Fibroblast of the conjunctiva (primary cell): ENCODE measurements at places on chromosomes 1 and 21.
A peak's percentile ranks its signal among the peaks of the same experiment; 100 is the strongest.

DNA sequence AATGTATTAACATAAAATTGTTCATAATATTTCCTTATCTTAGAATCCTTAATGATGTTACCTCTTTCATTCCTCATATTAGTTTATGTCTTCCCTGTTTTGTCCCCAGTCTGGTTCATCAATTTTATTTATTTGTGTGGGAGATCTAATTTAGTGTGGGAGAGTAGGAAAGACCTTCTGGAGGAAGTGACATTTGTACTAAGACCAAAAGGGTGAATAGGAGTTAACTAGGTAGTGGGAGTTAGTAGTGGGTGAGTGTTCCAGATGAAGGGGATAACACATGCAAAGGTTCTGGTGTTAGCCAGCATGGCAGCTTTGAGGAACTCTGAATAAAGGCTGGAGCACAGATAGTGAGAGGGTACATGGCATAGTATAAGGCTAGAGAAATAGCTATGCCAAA is 21.4 kb downstream of the RASAL2 start:
- DNase-seq, result no peak

- peak; percentile 99 for DNase-seq
Measured at GRCh38 chr1:96865731-96866685, 144.4 kb downstream of the PTBP2 start.

DNA sequence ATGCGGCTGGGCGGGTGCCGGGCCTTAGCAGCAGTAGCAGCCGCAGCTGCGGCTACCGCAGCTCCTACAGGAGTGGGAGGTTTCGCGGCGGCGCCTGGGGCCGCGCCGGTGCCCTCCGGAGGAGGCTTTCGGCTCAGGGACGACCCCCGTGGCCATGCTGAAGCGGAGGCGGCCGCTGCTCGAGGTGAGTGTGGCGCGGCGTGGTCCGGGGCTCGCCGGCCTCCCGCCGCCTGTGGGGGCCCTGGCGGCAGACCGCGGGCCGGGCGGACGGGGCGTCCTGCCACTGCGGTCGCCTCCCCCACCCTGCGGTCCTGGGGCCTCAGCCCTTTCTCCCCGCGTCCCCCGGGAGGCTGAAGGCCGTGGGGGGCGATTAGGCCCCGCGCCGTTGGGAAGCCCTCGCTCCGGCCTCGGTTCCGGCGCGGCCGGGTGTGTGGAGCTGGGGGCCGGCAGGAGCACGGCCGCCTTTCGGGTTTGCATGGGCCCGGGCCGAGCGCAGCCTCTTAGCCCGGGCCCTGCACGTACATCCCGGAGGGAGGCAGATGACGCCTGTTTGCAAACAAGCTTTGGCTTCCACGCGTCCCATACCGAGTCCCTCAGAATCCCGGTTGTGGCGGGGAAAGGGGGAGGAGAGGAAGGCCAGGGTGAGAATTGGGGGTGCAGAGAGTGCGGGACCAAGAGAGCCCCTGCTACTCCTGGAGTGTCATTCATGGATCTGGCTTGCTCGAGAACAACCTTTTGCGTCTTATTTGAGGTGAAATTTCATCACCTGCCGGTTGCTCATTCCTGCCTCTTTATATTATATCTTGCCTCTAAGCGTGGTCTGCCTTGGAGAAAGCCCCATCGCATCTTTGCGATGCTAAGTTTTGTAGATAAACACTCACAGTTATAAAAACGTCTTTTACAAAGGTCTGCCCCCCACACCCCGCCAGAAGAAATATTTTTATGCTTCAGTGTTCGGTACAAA is 613 bp downstream of the ZFYVE9 start:
- no peak for DNase-seq

- no peak for DNase-seq
Measured at GRCh38 chr1:217977943-217978342, 307.1 kb upstream of the RRP15 start.

GRCh38 chr1:12424793-12425192 is 193.2 kb downstream of the DHRS3 start:
- DNase-seq, result no peak

- DNase-seq, result no peak
Measured at GRCh38 chr1:157600236-157600635, 2.4 kb upstream of the FCRL4 start.

GRCh38 chr1:208357644-208358507 is 113.7 kb upstream of the PLXNA2 start:
- no peak for DNase-seq
